Tongue (tissue), 3 donors: ENCODE measurements at places on chromosomes 2 and 18.
A peak's percentile ranks its signal among the peaks of the same experiment; 100 is the strongest.

- no peak for DNase-seq
Measured at GRCh38 chr2:219109471-219109870, 48.8 kb upstream of the IHH start.

DNA sequence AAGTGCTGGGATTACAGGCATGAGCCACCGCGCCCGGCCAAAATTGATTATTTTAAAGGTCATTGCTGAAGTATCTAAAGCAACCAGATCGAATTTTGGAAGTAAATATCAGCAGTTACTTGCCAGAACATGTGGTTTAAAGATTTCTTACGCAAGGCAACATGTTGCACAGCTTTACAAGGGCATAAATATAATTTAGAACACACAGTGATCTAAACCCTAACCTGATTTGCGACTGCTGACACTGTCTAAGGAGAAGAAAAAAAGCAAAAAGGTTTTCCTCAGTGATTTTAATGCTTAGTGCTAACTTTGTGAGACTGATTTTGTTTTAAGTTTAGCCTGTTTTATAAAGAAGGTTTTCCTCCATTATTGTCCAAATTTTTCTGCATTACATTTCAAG lies 569.9 kb upstream of the LINC00305 start:
- no peak for DNase-seq

DNA sequence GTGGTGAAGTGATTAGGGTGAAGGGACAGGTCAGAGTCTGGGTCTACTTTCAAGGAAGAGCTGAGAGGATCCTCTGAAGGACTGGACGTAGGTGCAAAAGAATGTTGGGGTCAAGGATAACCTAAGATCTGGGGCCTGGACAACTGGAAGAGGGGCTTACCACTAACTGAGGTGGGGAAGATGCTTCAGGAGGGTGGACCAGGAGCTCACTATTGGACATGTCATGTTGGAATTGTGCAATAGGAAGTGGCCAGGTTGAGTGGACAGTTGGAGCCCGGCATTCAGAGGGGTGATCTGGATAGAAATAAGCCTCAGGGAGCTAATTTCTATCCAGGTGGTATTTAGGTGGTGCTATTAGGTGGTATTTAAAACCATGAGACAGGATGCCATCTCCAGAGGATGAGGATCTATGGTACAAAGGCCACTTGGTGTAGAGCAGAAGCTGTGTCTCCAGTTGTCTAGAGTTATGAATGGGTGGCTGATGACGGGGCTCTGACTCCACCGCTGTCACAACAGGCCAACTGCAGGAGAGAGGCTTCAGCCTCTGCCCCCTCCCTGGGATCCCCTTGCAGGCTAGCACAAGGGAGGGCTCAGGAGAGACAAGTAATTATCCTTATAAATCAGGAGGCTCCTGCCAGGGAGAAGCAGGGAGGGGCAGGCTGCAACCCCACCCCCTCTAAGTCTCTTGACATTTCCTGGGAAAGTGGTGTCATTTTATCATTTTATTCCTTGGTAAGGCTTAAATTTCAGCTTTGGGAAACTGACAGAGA lies 158.0 kb downstream of the SMAD7 start:
- no peak for DNase-seq

DNA sequence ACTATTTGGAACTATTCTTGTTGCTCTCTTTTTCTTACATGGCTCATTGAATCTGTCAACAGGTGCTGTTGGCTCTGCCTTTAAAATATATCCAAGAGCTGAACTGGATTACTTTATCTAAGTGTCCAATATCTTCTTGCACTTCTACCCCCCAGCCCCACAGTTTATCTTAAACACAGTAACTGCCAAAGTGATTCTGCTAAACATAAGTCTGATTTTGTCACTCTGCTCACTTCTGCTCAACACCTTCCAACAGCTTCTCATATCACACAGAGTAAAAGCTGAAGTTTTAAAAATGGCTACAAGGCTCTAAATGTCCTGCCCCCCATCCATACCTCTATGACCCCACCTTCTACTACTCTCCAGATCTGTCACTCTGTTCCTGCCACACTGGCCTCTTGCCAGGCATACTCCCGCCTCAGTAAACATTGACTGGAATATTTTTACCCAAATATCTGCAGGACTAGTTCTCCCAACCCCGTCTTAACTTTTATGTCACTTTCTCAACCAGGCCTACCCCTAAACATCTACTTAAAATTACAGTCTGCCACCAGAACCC lies 130.7 kb downstream of the CCDC148 start:
- DNase-seq = no peak

DNA sequence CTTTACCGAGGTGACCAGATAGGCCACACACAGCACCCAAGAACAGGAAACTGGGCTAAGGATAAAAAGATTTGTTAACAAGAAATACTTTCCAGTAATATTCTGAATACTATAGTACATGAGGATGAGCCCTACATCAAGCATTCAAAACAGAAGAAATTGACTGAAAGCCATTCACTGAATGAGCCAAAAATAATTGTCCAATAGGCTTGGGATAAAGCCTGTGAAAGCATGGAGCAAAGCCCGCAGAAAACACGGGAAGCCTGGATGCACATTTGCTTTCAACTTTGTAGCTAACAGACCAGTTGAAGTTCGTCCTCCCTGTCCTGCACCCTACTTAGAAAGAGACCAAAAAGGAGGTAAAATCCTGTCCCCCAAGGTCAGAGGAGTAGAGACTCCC lies 56.3 kb downstream of the DIPK1C start:
- DNase-seq = no peak

- DNase-seq = peak; percentile 88
Measured at GRCh38 chr18:23259701-23260681, 124.7 kb downstream of the CABLES1 start.

DNA sequence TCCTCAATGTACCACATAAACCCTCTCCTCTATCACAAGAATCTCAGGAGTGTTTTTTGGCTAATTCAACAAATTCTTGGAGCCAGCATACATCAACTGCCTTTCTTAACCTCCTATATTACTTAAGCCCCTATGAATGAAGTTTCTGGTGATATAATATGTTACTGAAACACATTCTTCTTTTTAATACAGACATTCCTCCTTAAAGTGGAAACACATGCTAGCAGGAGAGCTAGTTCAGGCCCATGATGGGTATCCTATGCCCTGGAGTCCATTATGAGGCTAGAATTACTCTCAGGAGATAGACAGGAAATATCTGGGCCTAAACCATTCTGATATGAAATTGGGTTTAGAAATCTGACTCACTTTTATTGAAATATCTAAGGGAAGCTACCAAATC lies 26.6 kb upstream of the RMDN2 start:
- DNase-seq = no peak

DNA sequence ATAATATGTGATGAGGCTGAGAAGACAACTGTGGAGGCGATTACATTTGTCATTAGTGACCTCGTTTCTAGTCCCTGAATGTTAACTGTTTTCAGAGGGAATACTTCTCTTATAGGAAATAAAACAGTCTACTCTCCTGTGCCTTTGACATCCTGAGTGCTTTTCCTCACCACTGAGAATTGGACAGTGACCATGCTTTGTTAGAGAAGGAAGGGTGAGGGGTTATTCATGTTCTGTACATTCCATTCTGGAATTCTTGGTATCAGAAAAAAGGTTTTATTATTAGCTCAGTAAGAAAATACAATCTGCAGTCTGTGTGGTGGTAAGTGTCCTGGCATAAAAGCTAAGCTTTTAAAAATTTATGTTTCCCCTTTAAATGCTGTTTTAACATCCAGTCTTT lies 58.8 kb downstream of the PARD3B start:
- DNase-seq = no peak

DNA sequence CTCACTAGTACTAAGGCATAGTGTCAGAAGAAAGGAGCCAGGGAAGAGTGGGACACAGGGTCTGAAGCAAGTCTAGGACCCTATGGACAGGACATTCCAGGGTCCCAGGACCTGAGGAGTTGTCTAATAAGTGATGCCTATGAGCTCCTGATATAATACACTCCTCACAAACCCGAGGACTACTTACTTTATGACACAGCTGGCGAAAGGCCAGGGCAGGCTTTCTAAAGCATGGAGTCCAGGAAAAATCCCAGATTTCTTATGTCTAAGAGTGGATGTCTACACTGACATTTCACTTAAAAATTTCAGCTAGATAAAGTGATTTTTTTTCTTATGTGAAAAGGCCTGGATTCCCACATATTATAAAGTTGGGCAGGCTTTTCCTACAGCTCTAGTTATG lies 502.2 kb upstream of the SETBP1 start:
- DNase-seq = no peak

GRCh38 chr2:237702441-237703391 lies 75.3 kb downstream of the LRRFIP1 start:
- no peak for DNase-seq

DNA sequence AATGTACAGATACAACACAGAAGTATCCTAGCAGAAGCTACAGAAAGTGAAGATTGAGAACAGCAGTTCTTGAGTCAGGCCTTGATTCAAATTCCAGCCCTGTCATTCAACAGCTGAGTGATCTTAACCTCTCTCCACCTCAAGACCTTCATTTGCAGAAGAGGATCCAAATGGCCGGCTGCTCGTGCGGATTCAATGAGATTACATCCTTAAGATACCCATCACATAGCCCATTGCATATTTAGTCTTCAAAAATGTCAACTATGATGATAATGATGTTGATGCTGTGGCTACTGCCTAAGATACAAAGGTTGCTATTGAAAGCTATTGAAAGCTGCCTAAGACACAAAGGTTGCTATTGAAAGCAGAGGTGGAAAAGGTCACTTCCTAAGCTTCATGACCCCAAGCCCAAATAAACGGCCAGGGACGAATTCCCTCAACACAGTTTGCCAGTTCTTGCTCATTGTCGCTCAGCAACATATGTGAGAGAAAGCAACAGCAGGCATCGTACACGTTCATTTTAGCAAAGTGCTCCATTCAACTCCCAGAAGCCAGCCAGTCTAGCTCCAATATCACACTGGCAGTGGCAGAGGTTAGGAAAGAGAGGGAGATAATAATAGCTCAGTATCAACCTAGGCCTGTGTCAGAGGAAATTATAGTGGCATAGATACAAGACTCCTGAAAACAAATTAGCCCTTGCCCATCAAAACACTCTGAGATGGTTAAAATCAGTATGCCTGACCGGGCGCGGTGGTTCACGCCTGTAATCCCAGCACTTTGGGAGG lies 36.1 kb downstream of the MRPL35 start:
- DNase-seq = no peak

DNA sequence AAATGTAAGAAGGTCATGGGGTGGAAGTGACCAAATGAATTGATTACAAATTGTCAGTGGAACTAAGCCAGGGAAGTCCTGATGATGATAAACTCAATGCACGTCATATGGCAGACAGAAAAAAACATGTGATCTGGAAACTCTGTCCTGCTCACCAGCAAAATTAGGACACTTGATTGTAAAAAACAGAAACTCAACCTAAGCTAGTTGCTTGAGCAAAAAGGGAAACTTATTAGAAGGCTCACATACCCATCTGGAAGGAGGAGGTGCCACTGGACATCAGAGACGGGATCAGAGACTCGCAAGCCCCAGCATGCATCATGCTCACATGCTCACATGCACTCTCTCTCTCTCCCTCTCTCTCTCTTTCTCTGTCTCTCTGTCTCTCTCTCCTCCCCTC lies 96.8 kb downstream of the SP3 start:
- DNase-seq = no peak

DNA sequence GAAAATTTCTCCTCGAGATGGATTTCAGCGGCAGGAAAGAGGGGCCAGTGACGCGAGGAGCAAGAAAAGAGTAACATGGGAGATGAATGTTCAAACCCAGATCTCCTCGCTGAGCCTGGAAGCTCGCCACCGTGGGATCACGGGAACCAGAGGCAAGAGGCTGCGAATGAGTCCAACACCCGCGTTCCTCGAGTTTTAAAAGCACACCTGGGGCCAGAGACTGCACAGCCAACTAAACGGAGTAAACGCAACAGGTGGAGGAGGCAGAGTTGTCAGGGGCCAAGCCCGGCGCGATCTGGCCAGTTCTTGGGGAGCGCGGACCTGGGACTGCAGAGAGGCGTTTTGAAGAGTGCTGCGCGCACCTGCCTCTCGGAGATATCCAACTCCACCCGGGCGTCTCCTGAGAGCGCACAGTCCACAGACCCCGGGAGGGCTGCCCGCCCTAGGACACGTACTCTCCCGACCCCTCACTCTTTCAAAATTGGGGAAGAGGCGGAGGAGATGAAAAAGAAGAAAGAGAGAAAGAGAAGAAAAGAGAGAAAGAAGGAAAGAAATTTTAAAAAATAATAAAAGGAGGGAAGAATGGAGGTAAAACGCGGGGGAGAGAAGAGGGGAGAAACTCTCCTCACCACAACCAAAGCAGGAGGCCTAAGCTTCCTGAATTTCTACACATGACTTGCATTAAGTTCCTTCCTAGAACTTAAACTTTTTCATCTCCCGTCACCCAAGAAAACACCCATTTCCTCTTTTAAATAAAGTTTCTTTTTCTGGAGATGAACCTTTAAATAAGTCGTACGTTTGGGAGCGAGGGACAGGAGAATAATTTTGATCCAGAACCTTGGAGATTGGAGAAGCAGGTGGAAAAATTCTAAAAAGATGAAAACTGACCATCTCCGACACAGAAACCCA lies 5.3 kb upstream of the PAX3 start:
- no peak for DNase-seq

GRCh38 chr2:17835516-17835915 lies 19.3 kb downstream of the MSGN1 start:
- DNase-seq = no peak

DNA sequence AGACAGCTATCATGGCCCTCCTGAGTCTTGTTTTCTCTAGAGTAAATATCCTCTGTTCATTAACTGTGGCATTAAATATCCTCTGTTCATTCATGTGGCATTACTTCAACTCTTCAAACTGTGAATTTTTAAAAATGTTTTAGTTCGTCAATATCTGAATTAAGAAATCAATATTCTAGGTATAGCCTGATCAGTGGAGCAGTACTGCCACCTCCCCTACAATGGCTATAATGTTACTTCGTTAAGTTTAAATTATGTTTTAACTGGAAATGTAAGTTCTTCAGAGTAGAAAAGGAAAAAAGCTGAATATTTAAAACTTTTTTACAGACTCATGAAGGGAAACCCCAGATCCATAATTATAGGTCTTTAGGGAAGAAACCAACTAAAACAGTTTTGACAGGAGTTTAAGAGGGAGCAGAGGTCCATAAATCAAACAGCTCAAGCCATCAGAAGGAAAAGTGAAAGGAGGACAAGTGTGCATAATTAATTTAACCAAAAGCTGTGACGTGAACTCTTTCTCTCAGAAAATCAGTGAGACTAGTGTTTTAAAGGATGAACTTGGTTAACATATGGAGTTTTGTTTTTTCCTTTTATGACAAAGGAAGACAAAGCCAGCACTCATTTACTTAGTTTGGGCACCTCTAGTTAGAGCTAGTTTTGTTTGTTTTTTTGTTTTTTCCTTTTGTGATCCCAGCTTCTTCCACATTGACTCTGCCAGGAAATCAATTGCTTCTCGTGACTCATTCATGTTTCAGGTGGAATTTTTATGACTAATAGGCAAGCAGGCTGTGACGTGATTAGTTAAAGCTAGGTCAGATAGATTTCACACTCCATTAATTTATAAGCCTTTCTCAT lies 44.9 kb downstream of the RBBP8 start:
- no peak for DNase-seq

- DNase-seq = no peak
Measured at GRCh38 chr2:182717416-182717815, 1.4 kb downstream of the DNAJC10 start.

GRCh38 chr2:35391736-35392442 lies 963.7 kb upstream of the CRIM1 start:
- no peak for DNase-seq

GRCh38 chr2:30234180-30234971 lies 3.0 kb downstream of the LBH start:
- DNase-seq = peak; percentile 68

- DNase-seq = peak; percentile 92
Measured at GRCh38 chr18:76528477-76529432, 33.7 kb upstream of the ZNF516 start.
